Fibroblast of gingiva (primary cell): ENCODE measurements at places on chromosomes 7 and 10.
A peak's percentile ranks its signal among the peaks of the same experiment; 100 is the strongest.

DNA sequence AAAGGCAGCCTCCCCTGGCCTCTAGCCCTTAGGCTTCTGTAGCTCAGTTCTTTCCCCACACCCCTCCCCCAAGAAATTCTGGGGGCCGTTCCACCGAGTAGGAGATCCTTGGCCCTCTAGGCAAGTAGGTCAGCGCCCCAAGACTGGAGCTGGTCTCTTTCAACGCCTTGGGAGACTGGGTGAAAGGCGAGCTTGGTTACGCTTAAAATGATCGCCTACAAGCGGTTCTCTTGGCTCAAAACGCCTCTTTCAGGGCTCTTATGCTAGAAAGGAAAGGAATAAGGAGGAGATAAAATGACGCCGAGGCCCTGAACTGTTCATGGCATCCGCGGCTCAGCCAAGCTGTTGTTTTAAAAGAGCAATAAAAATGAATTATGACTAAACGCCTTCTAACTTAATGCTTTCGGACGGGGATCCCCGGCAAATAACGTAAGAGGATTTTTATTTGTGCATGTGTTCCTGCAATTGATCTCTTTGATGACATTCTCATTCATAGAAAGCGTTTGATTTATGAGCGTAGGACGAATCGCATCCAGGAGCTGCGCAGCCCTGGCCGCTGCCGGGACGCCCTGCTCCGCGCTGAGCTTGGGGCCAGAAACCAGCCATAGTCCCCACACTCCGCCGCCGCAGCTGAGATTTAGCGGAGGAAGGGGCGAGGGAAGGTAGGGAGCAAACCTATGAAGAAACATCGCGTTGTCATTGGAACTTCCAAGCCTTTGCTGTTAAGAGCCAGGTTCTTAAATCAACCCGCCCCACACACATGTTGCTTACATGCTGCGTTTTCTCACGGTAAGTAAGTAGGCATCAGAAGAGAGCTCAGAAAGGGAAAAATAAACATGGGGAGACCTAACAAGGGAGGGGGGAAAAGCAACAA lies 3.0 kb upstream of the HOXA1 start:
- DNase-seq = no peak

GRCh38 chr10:6891924-6892323 lies 311.8 kb upstream of the PRKCQ start:
- no peak for DNase-seq

- DNase-seq = no peak
These were observed 28.1 kb upstream of the PTN start for GRCh38 chr7:137371616-137372015.

GRCh38 chr10:13219685-13220670 lies 14.2 kb downstream of the UCMA start:
- DNase-seq = no peak

DNA sequence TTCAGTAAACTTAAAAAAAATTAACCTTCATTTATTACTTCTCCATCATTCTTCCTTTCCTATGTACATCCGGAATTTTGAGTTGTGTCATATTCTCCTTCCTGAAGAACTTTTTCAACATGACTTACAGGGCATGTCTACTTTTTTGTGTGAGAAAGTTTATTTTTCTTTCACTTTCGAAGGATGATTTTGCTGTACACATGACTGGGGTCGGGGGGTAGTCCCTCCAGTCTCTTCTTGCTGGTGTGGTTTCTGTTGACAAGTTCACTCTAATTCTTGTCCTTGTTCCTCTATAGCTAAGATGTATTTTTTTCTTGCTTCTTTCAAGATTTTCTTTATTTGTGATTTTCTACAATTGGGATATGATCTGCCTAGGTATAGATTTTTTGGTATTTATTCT lies 55.8 kb downstream of the INPP5A start:
- no peak for DNase-seq

DNA sequence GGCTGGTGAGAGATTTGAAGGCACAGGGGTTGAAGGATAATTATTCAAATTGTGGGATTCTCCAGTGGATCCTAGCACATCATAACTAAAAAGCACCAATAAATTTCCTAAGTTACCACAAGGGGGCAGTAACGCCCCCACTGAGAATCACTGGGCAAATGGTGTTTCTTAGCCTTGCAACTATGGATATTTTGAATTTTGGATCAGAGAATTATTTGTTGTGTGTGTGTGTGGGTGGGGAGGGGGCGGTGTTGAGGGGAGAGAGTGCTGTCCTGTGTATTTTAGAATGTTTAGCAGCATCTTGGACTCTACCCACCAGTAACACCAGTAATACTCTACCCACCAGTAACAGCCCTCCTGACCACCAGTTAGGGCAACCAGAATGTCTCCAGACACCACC lies 63.3 kb upstream of the PRKG1 start:
- DNase-seq = peak; percentile 13

DNA sequence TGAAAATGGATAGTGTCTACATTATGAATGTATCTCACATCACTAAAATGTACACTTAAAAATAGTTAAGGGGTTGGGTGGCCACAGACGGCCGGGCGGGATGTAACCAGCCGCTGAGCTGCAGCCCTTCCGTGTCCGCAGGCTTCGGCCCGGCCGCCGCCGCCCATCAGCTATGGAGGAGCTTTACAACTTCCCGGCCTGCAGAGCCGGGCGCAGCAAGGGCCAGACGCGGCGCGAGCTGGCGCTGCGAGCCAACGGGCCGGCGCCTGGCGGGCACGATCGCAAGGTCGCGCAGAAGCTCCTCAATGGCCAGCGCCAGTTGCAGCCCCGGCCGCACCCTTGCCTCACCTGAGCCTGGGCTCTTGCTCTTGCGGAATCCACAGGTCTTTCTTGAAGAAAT lies 69.1 kb downstream of the KMT2C start:
- no peak for DNase-seq

GRCh38 chr10:62250594-62251198 lies 17.9 kb downstream of the RTKN2 start:
- DNase-seq = no peak

DNA sequence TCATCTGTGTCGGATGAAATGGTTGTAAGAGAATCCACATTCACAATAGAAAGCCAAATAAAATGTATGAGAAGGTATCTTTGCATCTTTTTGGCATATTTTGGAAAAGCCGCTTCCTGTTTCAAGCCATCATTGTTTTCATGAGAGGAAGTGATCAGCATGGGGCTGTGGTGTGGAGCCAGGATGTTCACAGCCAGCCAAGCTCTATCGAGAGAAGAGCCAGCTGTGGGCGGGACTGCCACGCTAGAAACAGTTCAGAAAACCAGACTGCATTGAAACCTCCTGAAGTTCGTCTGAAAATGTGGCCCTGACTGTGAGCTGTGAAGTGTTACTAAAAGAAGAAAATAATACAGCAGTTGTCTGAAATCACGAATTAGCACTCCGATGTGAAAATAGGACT lies 21.2 kb upstream of the NPS start:
- DNase-seq = no peak

- peak; percentile 25 for DNase-seq
These were observed 80.4 kb downstream of the HIP1 start for GRCh38 chr7:75658369-75658768.

GRCh38 chr7:90777465-90777864 lies 181.3 kb downstream of the CDK14 start:
- no peak for DNase-seq

DNA sequence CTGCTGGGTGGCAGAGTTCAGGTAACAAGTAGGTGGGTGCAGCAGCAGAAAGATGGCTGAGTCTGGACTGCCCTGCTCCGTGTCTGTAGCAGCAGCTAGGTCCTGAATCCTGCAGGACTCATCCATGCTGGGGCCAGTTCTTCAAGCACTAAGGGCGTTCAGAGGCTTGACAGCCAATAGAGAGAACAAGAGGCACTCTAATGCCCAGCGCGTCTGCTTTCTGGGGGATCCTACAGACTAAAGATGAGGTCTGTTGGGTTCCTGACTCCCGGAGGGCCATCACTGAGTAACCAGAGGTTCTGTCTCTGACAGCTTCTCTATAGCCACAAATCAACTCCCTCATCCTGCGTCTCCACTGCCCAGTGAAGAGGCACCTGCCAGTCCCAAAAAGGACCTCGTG lies 125.5 kb downstream of the PTPN20 start:
- no peak for DNase-seq

GRCh38 chr7:98236355-98237185 lies 15.5 kb downstream of the TECPR1 start:
- DNase-seq = no peak

DNA sequence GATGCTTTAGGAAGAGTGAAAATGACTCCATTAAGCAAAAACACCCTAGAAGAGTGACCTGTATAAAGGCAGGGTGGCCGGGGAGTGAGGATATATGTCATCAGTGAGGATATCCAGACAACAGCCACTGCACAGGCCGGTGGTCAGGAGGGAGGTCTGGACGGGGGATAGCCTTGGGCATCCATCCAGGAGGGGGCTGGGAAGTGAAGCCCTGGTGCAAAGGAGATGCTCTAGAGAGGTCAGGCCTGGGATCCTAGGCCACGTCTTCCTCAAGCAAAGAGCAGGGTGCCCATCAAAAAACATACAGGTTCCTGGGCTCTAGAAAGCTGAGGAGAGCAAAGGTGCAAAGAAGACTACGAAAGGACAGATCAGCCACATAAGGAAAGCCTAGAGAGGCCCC lies 25.6 kb downstream of the FAM171A1 start:
- DNase-seq = no peak

DNA sequence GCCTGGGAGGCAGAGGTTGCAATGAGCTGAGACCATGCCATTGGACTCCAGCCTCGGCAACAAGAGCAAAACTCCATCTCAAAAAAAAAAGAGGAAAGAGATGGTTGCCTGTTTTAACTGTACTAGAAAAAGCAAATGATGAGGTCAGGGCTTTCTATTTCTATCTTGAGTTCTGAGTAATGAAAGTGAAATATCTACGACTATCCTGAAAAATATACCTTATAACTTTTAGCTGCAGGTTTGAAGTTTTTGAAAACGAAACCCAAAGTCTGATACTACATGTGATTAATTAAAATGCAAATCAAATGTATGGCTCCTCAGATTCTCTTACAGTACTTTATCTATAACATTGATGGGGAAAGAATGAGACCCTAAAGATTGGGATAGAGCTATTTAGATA lies 636.2 kb upstream of the LRRN3 start:
- DNase-seq = no peak
